Nucleus accumbens (tissue), 56 donors: ENCODE measurements at places on chromosomes 1 and 21.
A peak's percentile ranks its signal among the peaks of the same experiment; 100 is the strongest.

DNA sequence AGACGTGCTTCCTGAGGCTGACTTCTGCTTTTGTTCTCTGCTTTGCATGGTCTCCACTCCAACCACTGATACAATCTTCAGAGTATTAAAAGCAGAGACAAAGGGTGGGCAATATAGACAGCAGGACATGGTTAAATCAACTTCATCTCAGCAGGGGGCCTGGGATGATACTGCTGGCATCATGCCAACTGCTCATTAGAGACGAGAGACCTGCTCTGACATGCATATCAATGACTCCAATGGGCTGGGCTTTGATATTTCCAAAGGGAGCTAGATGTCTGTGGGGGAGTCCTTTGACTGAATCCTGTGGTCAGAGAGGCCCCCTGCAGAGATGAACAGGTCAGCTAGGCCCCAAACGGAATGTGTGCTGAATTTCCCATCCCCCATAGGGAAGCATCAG lies 106.6 kb downstream of the ACTL8 start:
- no peak for DNase-seq

GRCh38 chr21:46108827-46109312 lies 11.0 kb downstream of the COL6A2 start:
- DNase-seq = no peak

GRCh38 chr1:179990847-179991246 lies 36.2 kb downstream of the CEP350 start:
- no peak for DNase-seq

GRCh38 chr21:44344541-44345183 lies 5.5 kb upstream of the CFAP410 start:
- DNase-seq = no peak

DNA sequence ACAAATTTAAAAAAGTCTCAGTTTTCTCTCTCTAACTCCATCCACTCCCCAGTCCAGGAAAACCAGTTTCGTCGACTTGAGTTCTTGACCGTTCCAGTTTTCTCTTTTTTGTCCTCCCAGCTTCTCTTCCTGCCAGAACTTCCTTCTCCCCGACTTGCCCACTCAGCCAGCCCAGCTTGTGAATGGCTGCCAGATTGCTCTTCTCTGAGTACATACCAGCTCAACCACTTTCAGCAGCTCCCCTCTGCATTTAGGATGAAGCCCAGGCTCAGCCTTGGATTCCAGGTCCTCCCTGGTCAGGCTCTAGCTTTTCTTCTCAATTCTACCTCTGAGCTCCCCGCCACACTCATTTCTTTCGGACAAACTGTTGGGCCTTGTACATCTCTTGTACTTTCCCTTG lies 1.4 kb downstream of the DIO1 start:
- no peak for DNase-seq

DNA sequence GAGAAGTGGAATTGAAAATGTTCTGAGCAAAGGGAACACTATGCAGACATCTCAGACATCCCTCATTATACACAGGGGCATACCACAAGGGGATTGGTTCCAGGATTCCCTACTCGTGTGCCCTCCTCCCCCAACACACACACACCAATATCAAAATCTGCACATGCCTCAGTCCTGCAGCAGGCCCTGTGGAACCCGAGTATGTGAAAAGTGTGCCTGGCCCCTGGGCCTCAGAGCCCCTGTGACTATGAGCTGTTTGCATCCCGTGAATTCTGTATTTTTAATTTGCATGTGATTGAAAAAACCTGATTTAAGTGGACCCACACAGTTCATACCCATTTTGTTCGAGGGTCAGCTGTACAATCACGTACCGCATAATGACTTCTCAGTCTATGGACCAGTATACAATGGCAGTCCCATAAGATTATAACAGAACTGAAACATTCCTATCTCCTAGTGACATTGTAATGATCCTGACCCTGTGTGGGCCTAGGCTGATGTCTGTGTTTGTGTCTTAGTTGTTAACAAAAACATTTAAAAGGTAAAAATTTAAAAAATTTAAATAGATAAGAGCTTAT lies 11.3 kb downstream of the POU2F1 start:
- DNase-seq = no peak

DNA sequence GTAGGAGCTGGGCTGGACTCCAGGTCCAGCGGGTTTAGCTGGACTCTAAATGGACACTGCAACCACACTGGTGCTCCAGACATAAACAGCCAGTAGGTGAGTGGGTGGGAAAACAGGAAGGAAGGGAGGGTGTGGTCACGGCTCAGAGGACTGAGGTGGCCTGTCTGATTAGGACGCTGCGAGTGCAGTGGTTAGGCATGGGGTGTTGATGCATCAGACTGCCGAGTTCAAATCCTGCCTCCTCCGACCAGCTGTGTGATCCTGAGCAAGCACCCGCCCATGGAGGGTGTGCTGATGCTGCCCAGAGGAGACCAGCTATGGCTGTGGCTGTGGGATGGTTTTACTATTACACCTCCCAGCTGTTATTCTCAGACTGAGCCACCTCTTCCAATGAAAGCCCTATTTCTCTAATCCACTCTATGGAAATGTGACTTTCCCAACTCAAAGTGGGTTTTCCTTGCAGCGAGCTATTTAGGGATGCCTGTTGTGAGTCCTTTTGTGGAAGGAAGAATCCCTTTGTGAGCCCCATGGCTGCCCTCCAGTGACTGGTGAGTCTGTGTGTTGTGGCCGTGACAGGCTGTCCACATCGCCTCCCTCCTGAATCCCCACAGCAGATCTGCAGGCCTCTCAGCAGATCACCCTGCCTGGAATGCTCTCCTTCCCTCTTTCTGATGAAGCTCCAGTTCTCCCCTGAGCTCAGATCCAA lies 56.6 kb upstream of the EDN2 start:
- DNase-seq = no peak

GRCh38 chr1:15413563-15414444 lies 4.1 kb downstream of the EFHD2 start:
- DNase-seq = no peak

DNA sequence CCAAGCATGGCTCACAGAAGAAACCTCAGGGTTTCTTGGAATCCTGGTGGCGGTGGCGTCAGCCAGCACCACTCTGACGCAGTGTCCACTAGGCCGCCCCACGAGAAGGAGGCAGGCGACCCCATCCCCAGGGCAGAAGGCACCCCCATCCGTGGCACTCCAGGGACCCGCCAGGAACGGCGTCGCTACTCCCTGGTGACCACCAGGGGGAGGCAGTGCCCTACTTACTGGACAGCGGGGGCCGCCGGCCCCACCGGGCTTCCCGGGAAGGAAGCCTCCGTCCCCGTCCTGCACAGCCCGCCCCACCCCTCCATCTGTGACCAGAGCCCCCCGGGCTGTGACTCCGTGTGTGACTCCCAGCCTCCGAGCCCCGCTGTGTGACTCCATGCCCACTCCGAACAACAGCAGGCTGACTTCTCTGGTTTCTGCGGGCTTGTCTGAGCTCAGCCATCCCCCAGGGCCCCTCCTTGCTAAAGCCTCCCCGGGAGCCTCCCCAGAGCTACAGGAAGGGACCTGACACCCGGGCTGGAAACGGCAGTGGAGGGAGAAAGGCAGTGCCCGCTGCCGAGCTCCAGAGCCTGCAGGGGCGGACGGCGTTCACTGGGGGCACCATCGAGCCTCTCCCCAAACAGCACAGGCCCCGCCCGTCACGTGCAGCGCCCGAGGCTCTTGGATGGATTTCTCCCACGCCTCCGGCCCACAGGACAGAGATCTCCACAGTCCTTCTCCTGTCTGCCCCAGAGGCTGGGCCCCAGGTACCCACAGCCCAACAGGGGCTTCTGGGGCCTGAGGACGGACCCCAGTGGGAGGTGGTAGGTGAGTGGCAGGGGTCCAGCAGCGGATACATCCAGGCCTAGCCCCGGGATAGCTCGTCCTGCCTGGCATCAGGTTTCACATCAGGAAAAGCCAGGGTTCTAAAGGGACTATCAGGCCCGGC lies 21.1 kb downstream of the KIF17 start:
- DNase-seq = peak; percentile 87

GRCh38 chr1:59150577-59151386 lies 146.1 kb upstream of the FGGY start:
- DNase-seq = no peak

- no peak for DNase-seq
These were observed 3.6 kb upstream of the VPS26C start for GRCh38 chr21:37270576-37271365.

GRCh38 chr1:89781494-89782126 lies 39.2 kb upstream of the LRRC8D start:
- DNase-seq = no peak

DNA sequence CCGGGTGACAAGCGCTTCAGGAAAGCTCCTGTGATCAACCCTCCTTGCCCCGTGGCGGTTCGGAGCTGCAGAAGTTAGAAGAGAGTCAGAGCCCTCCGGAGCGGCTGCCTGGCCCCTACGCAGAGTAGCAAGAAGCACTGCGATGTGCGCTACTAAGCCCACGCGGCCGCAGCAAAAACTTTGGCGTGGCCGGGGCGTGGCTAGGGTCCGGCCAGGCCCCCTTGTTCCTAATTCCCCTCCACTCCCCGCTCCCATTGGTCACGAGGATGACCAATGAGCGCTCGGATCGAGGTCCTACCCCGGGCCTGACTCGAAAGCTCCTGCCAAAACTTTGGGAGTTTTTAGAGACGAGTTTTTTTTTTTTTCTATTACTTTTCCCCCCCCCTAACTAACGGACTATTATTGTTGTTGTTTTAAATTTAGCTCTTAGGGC lies at the start of gene HLX:
Gene HLX (plus strand): TSS at position 368 of the 433 bp plus-strand sequence. CDS start 415 bp downstream, outside the sequence.
- peak; percentile 34 for DNase-seq

- DNase-seq = no peak
These were observed 268.6 kb downstream of the KAZN start for GRCh38 chr1:14866911-14867612.

DNA sequence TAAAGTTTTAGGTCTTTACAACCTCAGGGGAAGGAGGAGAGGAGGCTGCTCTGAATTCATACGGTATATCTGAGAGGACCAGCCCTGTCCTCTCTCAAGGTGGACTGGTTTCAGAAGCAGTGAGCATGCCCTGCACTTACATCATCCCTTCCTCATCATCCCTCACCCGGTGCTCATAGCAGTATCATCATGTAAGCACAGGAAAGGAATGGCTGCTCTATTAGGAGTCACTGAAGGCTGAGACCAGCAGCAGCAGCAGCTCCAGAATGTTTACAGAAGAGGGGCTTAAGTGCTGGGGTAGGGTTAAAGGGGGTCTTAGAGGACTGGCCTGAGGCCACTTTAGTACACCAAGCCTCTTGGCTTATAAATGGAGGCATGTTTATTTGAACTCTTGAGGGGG lies 185.9 kb downstream of the AK5 start:
- no peak for DNase-seq

DNA sequence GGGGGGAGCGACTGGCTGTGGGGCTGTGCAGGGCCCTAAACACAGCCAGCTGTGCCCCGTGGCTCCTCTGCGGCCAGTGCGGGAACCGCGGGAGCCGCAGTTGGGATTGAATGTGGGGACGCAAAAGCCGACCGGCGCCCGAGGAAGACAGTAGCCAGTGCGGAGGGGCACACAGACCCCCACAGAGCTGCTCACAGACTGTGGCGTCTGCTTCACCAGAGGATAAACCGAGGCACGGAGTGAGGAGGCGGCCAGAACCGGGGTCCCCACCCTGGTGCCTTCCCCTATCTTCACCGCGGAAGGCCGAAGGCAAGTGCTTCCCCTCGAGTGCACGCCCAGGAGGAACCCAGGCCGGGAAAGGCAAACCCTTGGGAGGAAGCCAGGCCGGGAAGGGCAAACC lies 8.7 kb upstream of the TMEM52 start:
- no peak for DNase-seq

DNA sequence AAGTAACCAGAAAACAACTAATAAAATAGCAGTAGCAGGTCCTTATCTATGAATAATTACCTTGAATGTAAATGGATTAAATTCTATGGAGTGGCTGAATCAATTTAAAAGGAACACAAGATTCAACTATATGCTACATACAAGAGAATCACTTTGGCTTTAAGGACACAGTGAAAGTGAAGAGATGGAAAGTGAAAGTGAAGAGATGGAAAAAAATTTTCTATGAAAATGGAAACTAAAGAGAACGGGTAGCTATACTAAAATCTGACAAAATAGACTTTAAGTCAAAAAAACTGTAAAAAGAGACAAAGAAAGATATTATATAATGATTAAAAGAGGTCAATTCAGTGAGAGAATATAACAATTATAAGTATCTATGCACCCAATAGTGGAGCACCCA lies 54.7 kb downstream of the C1orf185 start:
- DNase-seq = no peak

GRCh38 chr1:12405325-12406210 lies 175.7 kb downstream of the VPS13D start:
- DNase-seq = no peak

GRCh38 chr1:51535006-51535592 lies 16.0 kb upstream of the EPS15 start:
- DNase-seq = peak; percentile 23

DNA sequence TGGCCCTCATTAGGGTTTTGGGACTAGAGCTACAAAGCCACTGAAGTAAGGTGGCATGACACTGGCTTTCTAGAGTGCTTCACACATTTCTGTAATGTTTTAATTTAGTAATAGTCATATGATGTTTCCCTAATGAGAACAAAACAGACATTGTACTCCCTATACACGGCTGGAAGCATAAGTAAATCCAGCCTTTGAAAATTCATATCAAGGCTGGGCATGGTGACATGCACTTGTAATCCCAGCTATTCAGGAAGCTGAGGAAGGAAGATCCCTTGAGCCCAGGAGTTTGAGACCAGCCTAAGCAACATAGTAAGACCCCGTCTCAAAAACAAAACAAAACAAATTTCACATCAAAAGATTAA lies 7.4 kb downstream of the USP48 start:
- DNase-seq = no peak

GRCh38 chr1:213443415-213443814 lies 392.4 kb downstream of the RPS6KC1 start:
- DNase-seq = no peak

- no peak for DNase-seq
These were observed 27.5 kb downstream of the PRMT2 start for GRCh38 chr21:46662765-46663500.

DNA sequence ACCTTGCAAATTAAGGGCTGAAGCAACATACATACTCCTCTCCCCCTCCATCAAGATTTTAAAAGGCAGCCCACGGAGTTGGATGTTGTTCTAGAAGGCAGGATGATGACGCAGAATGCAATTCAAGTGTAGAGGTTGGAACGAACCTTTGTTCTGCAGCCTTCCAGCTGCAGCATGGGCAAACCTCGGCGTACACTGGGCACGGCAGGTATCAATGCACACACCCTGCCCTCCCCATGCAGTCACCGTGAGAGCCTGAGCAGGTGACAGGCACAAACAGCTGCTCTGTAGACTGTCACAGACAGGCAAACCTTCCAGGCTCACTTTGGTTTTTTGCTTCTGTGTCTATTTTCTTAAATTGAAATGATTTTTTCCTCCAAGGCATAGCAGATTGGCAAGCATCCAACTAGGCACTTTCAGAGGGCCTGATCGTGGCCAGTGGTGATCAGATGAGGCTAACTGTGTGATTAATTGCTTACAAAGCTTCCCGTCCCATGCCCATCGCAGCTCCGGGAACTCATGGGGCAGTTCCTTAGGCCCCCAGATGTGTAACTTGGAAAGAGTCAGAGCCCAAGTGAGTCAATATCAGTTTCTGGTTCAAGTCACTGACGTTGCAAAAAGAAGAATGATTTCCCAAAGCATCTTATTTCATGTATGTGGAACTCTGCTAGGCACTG lies 82.3 kb downstream of the ITPKB start:
- DNase-seq = no peak
